ENCODE measurements at places on chromosomes 11 and 22.
A peak's percentile ranks its signal among the peaks of the same experiment; 100 is the strongest.

GRCh38 chr11:3989276-3989920 lies 105.2 kb upstream of the RRM1 start:
- DNase-seq: no peak

GRCh38 chr11:112128483-112129121 lies 35.3 kb downstream of the IL18 start:
- DNase-seq: no peak

DNA sequence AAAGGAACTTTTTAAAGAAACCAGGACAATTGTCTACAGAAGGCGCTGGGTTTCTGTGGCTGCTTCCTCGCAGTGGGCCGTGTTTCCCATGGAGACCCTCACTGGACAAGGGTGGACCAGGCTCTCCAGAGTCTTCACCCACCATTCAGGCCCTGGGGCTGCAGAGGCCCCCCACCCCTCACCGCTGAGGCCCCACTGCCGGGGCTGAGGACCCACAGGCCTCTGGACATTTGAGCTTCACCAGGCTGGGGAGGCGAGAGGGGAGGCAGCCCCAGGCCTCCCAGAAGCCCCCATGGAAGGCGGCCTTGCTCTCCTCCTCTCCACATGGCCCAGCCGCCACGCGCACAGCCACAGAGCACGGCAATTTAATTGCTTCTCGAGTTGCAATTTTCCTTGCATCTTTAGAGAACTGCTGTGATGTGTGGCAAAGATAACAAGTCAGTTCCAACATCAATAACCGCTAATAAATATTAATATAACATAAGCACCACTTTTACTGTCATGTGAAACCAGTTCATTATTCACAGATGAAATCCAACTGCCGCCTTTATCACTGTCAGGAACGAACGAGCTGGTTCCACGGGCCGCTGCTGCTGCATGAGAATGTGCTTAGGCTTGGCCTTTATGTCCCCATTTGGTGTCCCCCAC lies 81.0 kb downstream of the PHF21B start:
- DNase-seq: no peak

GRCh38 chr11:57323167-57323854 lies 1.4 kb downstream of the TNKS1BP1 start:
- no peak for DNase-seq

DNA sequence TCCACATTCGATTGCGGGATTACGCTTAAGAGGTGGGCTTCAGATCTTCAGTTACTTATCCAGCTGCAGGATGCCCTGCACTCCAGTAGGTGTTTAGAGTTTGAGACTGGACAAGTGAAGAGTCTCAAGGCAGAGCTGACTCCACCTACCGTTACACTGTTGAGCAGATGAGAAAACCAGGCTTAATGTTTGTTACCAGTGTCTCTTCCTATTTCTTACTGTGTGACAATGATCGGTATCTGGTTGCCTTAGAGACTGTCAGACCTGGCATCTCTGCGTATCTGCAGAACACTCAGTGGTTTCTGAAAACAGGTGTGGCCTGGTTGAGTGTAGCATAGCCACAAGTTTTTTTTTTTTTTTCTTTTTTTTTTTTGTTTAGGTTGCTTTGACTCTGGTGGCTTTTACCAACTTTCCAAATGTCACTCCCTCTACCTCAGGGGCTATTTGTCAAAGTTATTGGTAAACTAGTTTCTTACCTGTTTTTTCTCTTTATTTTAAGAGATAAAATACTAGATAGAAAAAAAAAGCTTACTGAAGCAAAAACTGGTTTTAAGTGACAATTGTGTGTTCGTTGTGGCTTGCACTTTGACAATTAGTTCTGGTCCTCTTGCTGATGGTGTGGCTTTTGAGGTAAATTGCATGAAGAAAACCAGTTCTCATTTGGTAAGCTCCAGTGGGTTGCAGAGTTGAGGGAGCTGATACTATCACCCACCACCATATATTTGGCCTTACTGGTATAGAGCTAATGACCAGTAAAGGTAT lies 284.8 kb downstream of the ETS1 start:
- no peak for DNase-seq

GRCh38 chr11:58641803-58642581 lies 19.5 kb downstream of the CNTF start:
- DNase-seq: no peak

GRCh38 chr11:15885854-15886253 lies 470.5 kb downstream of the SOX6 start:
- DNase-seq: no peak

- DNase-seq: no peak
Observed at GRCh38 chr22:44037519-44038375, 13.6 kb downstream of the PARVB start.

GRCh38 chr11:78818201-78818600 lies 243.5 kb upstream of the NARS2 start:
- DNase-seq: no peak

DNA sequence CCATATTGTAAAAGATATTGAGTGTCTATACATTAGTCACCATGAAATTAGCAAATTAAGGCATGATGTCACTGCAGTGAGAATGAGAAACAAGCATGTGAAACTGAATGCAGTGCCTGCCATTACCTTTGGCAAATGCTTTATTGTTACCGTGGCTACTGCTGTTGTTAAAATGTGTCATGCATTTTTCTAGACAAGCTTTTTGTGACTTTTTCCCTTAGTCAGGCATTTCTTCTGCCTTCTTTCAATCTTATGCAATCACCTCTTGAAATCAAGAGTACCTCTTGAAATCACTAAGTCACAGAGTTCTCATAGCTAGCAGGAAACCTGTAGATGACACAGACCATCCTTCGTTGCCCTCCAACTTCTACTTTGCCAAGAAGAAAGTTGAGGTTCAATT lies 461.7 kb upstream of the TENM4 start:
- no peak for DNase-seq

DNA sequence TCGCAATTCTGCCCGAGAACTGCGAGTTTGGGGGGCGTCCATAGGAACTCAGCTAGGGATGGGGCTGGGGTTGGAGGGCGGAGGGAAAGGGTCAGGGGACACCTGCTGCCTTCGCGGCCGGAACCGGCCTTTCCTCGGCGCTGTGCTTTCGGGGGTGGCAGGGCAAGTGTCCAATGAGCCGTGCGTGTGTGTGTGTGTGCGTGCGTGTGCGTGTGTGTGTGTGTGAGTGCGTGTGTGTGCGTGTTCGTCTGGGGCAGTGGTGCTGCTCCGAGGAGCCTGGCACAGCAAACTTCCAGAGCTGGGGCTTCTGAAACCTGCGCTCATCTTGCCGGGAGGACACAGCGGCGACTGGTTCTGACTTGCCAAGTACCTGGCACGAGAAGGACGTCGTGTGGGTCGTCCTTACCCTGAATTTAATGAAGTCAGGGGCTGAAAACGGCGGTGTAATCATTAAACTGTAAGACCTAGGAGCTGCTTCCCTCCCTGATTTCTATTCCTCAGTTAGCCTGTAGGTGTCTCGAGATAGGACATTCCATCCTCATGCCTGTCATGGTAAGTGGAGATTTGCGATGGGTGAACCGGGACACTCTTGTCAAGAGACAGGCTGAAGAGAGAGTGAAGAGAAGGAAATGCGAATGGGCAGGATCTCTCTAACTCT lies 27.0 kb upstream of the AMOTL1 start:
- DNase-seq: peak; percentile 8

- DNase-seq: no peak
Observed at GRCh38 chr11:36635066-36635862, 37.2 kb upstream of the RAG2 start.

DNA sequence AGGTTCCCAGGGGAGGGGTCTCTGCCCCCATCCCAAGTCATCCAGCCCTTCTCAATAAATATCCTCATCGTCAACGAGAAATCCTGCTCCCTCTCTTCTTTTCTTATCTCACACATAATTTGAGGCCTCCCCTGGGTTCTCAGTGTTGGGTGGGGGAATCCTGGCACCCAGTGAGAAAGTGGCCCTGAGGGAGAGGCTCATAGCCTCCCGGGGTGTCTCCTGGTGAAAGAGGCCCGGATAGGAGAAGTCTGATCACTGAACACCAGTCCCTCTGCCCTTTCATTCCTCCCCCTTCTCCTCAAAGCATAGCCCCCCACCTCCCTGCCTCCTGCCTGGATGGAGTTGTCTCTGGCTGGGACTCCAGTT lies 35.3 kb downstream of the IGLL5 start:
- DNase-seq: no peak

GRCh38 chr11:133070791-133071190 lies 461.5 kb downstream of the OPCML start:
- no peak for DNase-seq

GRCh38 chr11:37177721-37178120 lies 579.7 kb upstream of the RAG2 start:
- DNase-seq: no peak

GRCh38 chr11:71489311-71490043 lies 36.5 kb downstream of the NADSYN1 start:
- DNase-seq: no peak

GRCh38 chr11:45528435-45528834 lies 137.0 kb downstream of the CHST1 start:
- no peak for DNase-seq

DNA sequence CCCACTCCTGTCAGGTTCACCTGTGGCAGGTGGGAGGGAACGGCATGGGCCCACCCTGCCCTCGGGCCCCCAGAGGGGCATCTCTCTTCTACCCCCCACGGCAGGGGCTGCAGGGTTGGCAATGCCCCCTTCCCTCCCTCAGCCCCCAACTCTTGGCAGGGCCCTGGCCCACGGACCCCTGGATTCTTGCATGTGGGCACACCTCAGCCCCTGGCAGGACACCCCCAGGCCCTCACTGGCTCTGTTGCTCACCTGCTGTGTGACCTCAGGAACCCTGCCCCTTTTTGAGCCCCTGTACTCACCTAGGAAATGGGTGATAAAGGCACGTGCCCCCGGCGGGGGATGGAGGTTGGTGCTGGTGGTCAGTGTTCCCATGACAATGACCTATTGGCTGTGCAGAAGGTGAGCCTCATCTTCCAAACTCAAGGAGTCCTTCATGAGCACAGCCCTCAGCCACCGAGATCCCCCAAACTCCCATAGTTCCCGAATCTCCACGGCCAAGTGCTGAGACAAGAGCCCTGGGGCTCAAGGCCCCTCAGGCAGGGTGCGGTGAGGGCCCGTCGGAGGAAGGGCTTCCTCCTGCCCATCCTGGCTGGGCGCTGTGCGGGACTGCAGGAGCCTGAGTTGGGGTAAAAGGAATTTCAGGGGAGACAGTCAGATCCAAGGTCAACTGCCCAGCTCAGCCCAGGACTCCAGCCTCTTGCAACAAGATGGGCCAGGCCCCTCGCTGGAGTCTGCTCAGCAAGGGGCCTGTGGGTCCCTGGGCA lies 198.2 kb downstream of the IGLL1 start:
- DNase-seq: no peak

DNA sequence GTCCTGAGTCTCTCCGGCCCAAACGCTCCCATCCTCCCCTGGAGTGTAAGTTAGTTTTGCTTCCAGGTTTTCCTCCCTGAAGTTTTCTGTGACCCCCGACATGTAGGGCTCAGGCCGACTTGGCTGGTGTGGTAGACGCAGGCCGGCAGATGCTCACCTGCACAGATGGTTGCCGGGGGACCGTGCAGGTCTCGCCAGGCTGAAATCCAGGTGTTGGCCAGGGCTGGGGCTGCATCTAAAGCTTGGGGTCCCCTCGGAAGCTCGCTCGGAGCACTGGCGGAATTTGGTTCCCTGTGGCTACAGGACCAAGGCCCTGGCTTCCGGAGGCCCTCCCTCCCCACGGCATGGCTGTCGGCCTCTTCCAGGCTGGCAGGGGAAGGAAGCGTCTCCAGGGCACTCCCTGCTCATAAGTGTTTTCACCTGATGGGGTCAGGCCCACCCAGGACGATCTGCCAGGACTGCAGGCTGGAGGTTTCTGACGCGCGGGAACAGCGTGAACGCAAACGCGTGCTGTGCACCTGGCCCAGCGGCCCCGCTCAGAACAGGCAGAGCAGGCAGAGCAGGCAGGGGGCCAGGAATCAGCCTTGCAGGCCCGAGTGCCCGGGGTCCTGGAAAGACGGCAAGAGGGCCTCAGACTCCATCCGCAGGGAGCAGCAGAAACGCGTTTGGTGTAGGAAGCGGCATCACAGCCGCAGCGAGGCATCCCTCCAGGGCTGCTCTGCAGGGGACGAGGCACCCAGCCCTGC lies 258.2 kb downstream of the BRD1 start:
- DNase-seq: no peak

GRCh38 chr11:105781807-105782206 lies 171.9 kb downstream of the GRIA4 start:
- DNase-seq: no peak

GRCh38 chr11:126727381-126727780 lies 273.2 kb downstream of the KIRREL3 start:
- DNase-seq: no peak

DNA sequence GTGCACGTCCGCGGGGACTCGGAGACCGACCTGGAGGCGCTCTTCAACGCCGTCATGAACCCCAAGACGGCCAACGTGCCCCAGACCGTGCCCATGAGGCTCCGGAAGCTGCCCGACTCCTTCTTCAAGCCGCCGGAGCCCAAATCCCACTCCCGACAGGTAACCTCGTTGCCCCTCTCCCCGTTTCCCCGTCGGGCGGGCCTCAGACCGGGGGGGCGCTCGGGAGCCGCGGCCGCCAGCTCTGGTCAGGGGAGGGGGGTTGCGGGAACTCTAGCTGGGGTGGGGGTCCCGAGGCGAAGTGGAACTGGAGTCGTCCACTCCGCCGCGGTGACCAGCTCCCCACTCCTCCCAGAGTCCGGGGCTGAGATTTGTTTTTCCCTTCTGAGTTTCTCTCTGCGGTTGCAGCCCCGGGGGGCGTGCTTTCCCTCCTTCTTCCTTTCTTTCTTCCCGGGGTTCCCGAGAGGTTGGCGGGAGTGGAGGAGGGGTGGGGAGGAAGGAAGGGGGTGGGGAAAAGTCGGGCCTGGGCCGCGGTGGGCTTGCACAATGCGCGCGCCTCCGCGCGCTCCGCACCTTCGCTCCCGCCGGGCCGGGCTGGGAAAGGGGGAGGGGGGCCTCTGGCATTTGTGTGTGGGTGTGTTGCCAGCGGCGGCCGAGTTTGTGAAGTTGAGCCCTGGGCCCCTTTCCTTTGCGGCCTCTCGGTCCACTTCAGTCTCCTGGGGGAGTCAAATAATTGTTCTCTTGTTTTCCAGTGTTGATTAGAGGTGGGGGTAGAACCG lies 952 bp downstream of the YAP1 start:
- no peak for DNase-seq

GRCh38 chr11:44911029-44911814 lies 39.5 kb downstream of the TP53I11 start:
- DNase-seq: no peak

- no peak for DNase-seq
Observed at GRCh38 chr11:116527180-116527991, 245.4 kb downstream of the BUD13 start.

- DNase-seq: no peak
Observed at GRCh38 chr22:36194971-36195370, 6.6 kb downstream of the APOL4 start.

GRCh38 chr22:19527321-19527721 lies 3.1 kb upstream of the CLDN5 start:
- DNase-seq: no peak

- no peak for DNase-seq
Observed at GRCh38 chr22:20563941-20564371, 56.5 kb downstream of the MED15 start.

Measured in cortex of kidney (tissue), 1 donor.